ENCODE measurements at places on chromosomes 16 and 17. TPM values are rescaled to one million over a fixed set of nuclear protein-coding genes. Genes with fewer than 3 reads are reported as not detected.

DNA sequence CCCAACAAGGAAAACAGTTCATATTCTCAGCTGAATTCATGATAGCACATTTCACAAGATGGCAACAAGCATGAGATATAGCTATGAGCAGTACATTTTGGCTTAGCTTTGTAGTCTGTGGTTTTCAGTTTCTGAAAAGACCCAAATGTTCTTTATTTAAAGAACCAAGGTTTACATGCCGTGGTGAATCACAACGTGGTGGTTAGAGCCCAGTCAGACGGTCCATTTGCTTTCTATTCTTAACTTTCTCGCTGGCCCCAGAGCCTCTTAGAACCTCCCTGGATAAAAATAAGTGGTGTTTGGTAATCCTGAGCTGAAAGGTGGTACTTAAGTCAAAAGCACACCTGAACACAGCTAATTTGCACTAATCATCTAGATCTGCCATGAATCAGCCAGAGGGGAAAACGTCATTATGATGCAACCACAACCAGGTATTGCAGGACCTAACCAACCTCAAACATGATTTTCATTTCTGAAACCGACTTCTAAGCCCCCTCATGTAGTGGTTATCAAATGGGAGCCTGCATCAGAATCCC lies 18.6 kb upstream of the HAPSTR1 start:
- no peaks in the 10 kb centered on the region for H3K36me3 ChIP-seq
- no peak for DNase-seq
- no peaks in the 10 kb centered on the region for H3K27me3 ChIP-seq
- H3K27ac ChIP-seq: no peak overlapping the region

DNA sequence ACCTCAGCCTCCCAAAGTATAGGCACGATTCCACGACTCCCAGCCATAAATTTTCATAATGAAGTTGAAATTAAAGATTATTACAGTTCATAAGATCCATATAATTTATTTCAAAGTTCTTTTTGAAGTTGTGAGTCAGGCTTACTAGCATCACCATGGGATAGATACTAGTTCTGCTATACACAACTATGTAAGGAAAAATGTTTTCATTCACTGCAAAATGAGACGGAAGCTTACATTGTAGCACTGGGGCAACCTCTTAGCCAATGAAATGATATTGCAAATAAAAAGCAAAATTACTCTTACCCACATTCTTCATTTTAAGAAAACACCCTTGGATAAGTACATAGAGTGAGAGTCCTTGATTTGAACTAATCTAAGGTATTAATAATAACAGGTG lies 18.8 kb upstream of the MARCHF10 start:
- H3K27ac ChIP-seq: no peak overlapping the region
- no peaks in the 10 kb centered on the region for H3K27me3 ChIP-seq
- H3K4me1 ChIP-seq: no peaks in the 10 kb centered on the region

DNA sequence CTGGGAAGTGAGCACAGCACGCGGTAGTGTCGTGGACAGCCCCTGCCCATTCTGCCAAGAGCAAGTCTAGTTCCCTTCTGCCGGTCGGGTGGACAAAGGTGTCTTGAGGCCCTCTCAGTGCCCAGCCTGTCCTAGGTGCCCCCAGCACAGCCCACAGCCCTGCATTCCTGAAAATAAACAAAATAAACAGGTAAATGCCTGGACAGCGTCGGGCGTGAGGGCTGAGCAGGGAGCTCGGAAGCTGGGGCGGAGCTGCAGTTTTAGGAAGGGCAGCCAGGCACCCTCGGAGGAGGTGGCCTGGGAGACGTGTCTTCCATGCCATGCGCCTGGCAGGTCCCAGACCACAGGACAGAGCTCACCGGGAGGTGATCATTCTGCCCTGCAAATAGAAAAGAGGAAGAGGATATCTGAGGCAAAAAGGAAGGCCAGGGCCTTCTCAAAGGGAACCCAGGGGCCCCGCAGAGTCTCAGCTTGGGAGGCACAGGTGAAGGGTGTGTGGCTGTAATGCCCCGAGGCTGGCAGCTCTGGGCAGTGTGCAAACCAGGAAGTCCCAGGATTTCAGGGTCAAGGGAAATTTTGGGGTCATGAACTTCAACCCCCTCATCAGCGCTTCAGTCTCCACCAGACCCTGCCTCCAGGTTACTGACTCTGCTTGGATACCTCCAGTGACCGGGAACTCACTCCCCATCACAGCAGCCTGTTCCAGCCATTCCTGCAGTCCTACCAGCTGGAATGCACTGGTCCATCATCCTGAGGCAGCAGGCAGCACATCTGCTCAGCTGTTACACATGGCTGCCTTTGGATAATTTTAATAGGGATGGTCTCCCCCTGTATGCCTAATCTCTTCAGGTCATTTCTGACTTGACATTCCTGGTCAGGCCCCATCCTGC lies 1.7 kb downstream of the ZNF469 start:
- no peaks in the 10 kb centered on the region for H3K36me3 ChIP-seq
- H3K27ac ChIP-seq: no peak overlapping the region
- peak; percentile 40 for DNase-seq
- H3K27me3 ChIP-seq: peaks cover 6% of the 10 kb centered on the region
- H3K4me3 ChIP-seq: peak overlapping the region; percentile 45

DNA sequence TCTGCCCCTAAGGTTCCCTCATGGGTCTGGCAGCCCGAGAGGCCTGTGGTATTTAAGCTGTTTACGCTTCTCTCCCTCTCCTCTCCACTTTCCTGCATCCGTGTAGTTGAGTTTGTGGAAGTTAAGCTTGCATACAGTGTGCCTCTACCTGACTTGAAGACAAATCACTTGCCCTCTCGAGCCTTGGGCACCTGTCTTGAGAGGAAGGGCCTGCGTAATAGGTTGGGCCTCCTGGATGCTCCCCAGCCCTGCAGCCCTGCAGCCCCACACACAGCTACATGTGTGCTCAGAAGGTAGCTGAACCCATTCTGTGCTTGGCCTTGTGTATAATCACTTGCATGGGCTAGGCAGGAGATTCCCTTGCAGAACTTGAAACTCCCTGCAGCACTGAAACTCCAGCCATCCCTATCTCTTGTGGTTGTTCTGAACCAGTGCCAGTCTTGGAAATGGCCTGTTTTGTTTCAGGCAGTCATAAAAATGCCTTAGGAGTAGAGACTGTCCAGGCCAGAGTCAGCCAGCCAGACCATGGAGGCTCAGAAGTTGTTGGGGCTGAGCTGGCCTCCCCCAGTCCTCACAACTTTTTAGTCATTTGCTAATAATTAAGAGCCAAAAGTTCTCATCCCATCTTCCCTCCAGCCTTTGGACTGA lies 134.6 kb downstream of the CLEC16A start:
- peak; percentile 21 for DNase-seq
- no peak overlapping the region for H3K4me3 ChIP-seq
- no peaks in the 10 kb centered on the region for H3K27me3 ChIP-seq
- peaks cover 16% of the 10 kb centered on the region for H3K4me1 ChIP-seq
- H3K36me3 ChIP-seq: no peaks in the 10 kb centered on the region

GRCh38 chr17:68566442-68566738 lies 34.8 kb downstream of the FAM20A start:
- no peak for DNase-seq
- H3K4me3 ChIP-seq: no peak overlapping the region
- H3K36me3 ChIP-seq: no peaks in the 10 kb centered on the region
- H3K27ac ChIP-seq: peak overlapping the region; percentile 53

GRCh38 chr17:16889088-16889465 lies 82.8 kb downstream of the TNFRSF13B start:
- H3K27ac ChIP-seq: no peak overlapping the region
- no peaks in the 10 kb centered on the region for H3K36me3 ChIP-seq
- no peak for DNase-seq

- DNase-seq: no peak
- H3K36me3 ChIP-seq: no peaks in the 10 kb centered on the region
- H3K4me1 ChIP-seq: no peaks in the 10 kb centered on the region
- H3K4me3 ChIP-seq: no peak overlapping the region
- H3K27ac ChIP-seq: no peak overlapping the region
Measured at GRCh38 chr17:69809331-69809730, 265.7 kb upstream of the KCNJ16 start.

DNA sequence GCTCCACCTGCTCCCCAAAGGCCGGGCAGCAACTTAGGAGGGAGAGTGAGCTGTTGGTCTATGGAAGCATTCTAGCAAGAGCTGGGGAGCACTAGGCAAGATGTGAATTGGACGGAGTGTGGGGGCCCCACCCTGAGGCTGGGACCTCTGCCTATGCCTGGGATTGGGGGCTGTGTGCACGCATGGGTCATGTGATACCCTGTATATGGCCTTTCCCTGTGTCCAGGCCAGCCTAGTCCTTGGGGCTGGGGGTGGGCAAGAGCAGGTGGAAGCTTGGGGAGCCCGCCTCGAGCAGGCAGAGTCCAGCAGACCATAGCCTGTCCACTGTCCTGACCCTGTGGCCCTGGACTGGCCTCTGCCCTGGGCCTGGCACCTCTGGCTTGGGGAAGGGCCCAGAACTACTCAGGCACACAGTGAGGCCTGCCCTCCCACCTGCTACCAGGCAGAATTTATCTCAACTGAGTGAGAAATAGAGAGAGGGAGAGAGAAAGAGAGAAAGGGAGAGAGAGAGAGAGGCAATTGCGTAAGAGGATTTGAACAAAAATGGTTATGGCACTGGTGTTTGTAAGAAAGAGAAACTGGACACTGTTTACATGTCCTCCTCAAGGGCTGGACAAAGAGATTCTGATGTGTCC lies 19.1 kb downstream of the PDP2 start:
- H3K4me1 ChIP-seq: peaks cover 4% of the 10 kb centered on the region
- H3K4me3 ChIP-seq: no peak overlapping the region
- no peak for DNase-seq
- H3K36me3 ChIP-seq: no peaks in the 10 kb centered on the region

- no peak overlapping the region for H3K27ac ChIP-seq
- no peaks in the 10 kb centered on the region for H3K27me3 ChIP-seq
- no peak for DNase-seq
- no peak overlapping the region for H3K4me3 ChIP-seq
- H3K36me3 ChIP-seq: no peaks in the 10 kb centered on the region
- H3K4me1 ChIP-seq: peaks cover 31% of the 10 kb centered on the region
Measured at GRCh38 chr16:67027046-67027445, 1.9 kb upstream of the CBFB start.

- H3K27me3 ChIP-seq: no peaks in the 10 kb centered on the region
- peaks cover 6% of the 10 kb centered on the region for H3K36me3 ChIP-seq
- no peak overlapping the region for H3K27ac ChIP-seq
- H3K4me1 ChIP-seq: no peaks in the 10 kb centered on the region
- no peak for DNase-seq
Measured at GRCh38 chr17:19292377-19292711, 55.2 kb downstream of the EPN2 start.

- DNase-seq: no peak
- no peak overlapping the region for H3K27ac ChIP-seq
- H3K4me1 ChIP-seq: peaks cover 11% of the 10 kb centered on the region
- H3K36me3 ChIP-seq: no peaks in the 10 kb centered on the region
Measured at GRCh38 chr17:182050-182751, 751 bp upstream of the DOC2B start.

- H3K27ac ChIP-seq: no peak overlapping the region
- no peaks in the 10 kb centered on the region for H3K27me3 ChIP-seq
- no peak for DNase-seq
- peaks cover 5% of the 10 kb centered on the region for H3K36me3 ChIP-seq
- H3K4me1 ChIP-seq: peaks cover 93% of the 10 kb centered on the region
- H3K4me3 ChIP-seq: no peak overlapping the region
Measured at GRCh38 chr17:46175891-46176290, 17.3 kb downstream of the KANSL1 start.

DNA sequence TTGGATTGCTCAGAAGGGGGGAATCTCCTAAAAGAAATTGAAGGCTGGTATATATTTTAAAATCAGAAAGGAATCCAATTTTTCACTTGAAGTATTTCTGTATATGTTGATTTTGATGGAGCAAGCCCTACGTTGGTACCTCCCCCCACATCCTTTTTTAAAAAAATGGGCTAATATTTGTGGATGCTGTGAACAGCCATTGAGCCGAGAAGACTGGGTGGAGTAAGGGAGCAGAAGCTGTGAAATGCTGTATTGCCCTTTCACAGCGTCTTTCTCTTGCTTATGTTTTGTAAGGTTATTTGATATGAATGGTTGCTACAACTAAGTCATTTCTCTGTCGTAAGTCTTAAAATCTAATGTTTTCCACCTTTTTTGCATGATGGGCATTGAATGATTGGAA lies 2.3 kb downstream of the PAFAH1B1 start:
- no peak overlapping the region for H3K27ac ChIP-seq
- no peaks in the 10 kb centered on the region for H3K27me3 ChIP-seq
- H3K4me3 ChIP-seq: no peak overlapping the region

DNA sequence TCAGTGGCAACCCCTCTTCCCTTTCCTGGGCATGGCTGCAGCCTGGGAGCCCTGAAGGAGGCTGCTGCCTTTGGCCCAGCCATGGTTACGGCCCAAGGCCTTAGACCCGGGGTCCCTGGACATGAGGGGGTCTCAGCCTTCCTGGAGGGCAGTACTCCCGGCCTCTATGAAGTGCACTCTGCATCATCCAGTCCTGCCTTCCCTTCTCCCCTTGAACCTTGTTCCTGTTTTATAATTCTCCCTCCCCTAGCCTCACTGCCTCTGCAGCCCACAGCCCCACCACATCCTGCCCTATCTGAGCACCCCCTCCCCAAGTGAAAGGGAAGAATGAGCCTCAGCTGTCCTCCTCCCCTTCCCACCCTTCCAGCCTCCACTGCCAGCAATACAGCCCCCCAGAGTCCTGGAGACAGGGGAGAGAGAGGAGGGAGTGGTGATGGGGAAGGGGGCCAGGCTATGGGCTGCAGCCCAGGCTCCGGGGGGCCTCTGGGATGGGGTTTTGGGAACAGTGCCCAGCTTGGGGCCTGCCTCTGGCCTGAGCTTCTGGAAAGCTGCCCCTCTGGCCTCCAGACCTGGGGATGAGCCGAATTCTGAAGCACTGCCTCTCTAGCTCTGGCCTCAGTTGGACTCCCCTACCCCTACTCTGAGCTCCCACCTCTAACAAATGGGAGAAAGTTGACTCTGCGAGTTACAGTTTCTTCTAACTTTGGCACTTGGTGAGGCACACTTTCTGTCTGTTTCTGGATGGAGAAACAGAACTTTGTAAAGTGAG lies 7.6 kb downstream of the CCR7 start:
- no peaks in the 10 kb centered on the region for H3K27me3 ChIP-seq
- H3K4me3 ChIP-seq: no peak overlapping the region
- H3K27ac ChIP-seq: peak overlapping the region; percentile 49
- H3K36me3 ChIP-seq: no peaks in the 10 kb centered on the region
- H3K4me1 ChIP-seq: peaks cover 12% of the 10 kb centered on the region

The SCGB1C2 gene
- total RNA-seq: not detected

The AFMID gene
- 46.4 TPM for total RNA-seq

The ARMC7 gene
- total RNA-seq: 3.9 TPM

The HBA2 gene
- 102 TPM for total RNA-seq

The ANKRD40CL gene
- not detected for total RNA-seq

The MSRB1 gene
- total RNA-seq: 20.9 TPM

The MYADML2 gene
- total RNA-seq: 2.7 TPM

The NOD2 gene
- total RNA-seq: 0.50 TPM

The KRTAP1-5 gene
- total RNA-seq: not detected

The CD300C gene
- not detected for total RNA-seq

The KCNH6 gene
- not detected for total RNA-seq

All from heart left ventricle (tissue), 16 donors.